Activated CD8-positive, alpha-beta memory T cell treated with anti-CD3 and anti-CD28 coated beads for 48 hours (primary cell): ENCODE measurements at places on chromosomes 13 and 19.

GRCh38 chr19:31818798-31819105, 469.5 kb upstream of the TSHZ3 start:
- no peak for DNase-seq

DNA sequence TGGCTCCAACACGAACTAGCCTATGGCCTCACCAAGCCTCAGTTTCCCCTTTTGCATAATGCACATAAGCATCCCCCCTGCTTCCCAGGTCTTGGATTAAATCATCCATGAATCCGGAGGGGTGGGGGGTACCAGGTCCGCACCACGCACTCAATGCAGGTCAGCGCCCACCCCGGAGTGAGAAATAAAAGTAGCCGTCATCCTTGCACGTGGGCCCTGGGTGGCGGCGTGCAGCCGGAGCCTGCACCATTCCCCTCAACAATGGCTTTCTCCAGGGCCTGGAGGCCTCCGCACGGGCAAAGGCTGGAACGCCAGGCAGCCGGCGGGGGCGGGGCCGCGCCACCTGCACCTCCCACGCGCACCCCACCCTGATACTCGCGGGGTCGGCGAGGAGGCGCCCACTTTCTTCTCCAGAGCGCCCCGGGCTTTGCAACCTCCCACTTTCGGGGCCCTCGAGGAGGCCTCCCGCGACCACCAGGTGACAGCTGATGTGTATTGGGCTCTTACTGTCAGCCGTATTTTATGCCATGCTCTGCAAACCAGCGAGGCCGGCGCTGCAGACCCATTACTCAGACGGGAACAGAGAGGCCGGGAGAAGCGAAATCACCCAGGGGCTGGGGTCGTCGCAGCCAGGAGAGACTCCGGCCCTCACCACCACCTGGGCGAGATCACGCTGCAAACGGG, 767 bp upstream of the GADD45B start:
- no peak for DNase-seq

DNA sequence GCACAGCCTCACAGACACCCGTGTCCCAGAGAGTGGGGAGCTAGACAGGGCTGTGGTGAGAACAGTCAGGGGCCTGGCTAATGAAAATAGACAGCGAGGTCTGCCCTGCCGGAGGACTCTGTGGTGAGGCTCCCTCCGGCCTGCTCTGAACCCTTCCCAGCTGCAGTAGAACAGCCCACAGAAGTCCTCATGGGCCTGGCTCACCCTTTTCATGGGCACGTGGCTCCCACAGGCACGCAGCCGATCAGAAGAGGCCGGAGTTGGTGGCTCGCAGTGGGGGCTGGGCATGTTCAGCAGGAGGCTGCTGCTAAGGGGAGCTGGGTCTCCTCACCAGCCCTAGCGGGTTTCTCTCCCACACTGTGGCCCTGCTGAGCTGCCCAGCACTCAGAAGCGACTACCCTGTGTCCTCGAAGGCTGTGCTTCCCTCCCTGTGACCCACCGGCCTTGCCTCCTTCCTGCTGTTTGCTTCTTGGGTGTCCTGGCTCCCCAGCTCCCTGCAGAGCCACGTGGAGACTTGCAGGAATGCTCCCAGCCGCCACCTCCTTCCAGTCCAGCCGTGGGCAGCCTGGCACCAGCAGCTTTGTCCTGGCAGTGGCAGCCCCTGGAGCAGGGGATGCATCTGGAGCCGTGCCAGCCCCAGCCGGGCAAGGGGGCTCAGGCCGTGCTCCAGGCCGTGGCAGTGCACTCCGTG, 138.7 kb downstream of the KDM4B start:
- DNase-seq: no peak

GRCh38 chr13:50318887-50319286, 303.6 kb downstream of the KCNRG start:
- DNase-seq: no peak

- DNase-seq: peak; percentile 71
These were observed at the start of gene GARRE1 for GRCh38 chr19:34254046-34254697. GARRE1 (plus strand) TSS chr19:34254554; CDS start chr19:34300474, 45,920 bp downstream.

- no peak for DNase-seq
These were observed 756.7 kb downstream of the UQCRFS1 start for GRCh38 chr19:28456252-28456651.

DNA sequence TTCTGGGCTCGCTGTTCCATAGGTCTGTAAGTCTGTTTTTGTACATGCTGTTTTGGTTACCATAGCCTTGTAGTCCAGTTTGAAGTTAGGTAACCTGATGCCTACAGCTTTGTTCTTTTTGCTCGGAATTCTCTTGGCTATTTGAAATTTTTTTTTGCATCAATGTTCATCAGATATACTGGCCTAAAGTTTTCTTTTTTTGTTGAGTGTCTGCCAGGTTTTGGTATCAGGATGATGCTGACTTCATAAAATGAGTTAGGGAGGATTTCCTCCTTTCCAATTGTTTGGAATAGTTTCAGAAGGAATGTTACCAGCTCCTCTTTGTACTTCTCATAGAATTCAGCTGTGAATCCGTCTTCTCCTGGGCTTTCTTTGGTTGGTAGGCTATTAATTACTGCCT, 397.8 kb upstream of the HTR2A start:
- DNase-seq: no peak

DNA sequence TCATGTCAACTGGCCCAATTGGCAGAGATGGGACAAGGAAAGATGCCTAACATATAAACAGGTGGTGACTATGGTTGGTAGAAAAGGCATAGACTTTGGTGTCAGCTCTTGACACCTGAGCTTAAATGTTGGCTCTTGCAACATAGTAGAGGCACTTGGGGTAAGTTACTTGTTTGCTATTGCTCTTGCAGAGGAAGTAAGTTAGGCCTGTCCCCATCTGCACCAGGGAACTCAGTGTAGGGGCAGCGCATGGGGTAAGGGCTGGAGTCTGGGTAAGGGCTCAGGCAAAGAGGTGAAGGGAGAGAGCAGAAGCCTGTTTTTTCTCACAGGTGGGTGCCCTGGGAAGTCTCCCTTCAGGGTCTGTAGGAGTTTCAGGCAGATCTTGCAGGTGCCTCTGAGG, 27.6 kb downstream of the ERICH6B start:
- no peak for DNase-seq

- DNase-seq: peak; percentile 29
These were observed 18.5 kb downstream of the LYPD3 start for GRCh38 chr19:43446746-43447489.

GRCh38 chr13:58566176-58566575, 934.6 kb downstream of the PCDH17 start:
- DNase-seq: no peak

- DNase-seq: no peak
These were observed 56.6 kb upstream of the ANKRD10 start for GRCh38 chr13:110971486-110971885.
